ENCODE measurements at places on chromosomes 5 and 9.

GRCh38 chr5:33769968-33770367 lies 121.8 kb downstream of the ADAMTS12 start:
- no peak for DNase-seq

DNA sequence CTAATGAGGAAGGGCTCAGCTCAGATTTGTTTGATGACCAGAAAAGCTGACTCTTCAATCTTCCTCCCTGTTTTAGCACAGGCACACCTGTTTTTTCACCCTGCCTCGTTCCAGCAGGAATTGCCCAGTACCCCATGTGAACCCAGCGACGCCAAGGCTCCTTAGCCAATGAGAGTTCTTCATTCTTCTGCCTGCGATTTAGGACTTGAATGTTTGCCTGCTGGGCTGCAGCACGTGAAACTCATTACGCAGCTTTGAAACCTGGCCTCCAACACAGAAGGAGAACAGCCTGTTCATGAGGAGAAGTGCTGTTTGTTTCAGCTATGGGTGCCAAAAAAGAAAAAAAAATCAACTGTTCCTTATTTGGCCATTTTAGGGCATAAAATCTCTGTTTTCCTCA lies 315.5 kb downstream of the TRPM3 start:
- DNase-seq: no peak

DNA sequence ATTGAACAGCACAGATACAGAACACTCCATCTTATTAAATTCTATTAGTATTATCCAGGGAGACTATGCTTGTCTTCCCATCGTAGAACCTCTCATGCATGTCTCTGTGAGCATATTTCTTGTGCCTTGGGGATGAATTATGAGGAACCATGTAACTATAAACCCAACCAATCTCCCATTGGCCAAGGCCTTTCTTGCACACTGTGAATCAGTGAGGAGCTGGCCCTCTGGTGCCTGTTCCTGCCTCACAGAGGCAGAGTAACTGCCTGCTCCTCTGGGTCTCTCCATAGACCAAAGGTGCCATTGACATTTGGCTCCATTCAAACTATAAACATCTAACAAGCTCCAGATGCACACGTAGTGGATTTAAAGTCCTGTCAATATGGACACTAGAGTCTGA lies 190.4 kb downstream of the ENC1 start:
- no peak for DNase-seq

GRCh38 chr5:81525690-81526089 lies 131.8 kb upstream of the ACOT12 start:
- no peak for DNase-seq

DNA sequence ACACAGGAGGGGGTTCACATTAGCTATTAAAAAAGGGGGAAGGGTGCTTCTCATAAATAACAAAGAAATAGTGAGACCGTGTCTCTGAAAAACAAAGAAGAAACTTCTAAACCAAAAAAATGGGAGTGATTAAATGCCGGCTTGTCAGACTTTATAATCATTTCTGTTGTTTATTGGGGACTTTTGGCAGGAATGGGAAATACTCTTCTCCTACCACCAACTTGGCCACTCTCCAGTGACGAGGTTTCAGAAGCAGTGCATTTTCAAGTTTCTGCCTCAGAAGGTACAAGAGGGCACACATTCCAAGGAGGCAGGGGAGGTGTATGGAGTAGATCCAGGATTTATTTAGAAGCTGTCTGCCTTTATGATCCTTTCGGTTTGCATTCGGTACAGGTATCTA lies 46.2 kb downstream of the LIX1 start:
- DNase-seq: no peak

- no peak for DNase-seq
Measured at GRCh38 chr5:139204196-139204595, 6.0 kb upstream of the SIL1 start.

DNA sequence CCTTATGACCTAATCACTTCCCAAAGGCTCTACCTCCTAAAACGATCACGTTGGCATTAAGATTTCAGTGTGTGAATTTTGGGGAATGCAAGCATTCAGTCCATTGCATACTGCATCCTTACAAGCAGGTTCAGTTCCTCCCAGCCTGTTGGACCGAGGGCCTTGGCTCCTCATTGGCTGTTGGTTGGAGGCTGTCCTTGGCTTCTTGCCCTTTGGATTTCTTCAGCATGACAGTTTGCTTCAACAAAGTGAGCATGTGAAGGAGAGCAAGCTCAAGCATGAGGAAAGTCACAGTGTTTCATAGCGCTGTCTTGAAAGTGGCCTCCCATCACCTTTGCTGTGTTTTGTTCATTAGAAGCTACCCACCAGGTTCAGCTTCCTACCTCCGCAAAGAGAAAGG lies 109.5 kb downstream of the GADD45G start:
- DNase-seq: no peak

DNA sequence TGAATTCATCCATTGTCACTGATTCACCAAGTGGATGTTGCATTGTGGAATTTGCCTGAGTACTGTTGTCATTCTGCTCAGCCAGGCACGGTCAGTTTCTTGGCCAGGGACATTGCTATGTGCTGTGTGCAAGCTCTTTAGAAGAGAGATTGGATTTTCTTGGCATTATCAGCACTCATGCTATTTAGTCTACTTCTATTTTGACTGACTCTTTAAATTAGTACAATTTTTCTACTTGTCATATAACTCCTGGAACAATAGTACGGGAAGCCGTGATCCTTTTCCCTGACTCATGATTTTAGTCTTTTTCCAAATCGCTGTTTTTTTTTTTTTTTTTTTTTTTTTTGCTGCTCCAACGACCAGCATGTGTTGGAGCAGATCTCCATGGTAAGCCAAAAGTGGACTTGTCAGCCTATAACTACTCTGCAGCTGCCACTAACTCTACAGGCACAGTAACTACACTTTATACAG lies 129.7 kb downstream of the CDC42SE2 start:
- no peak for DNase-seq

GRCh38 chr5:499233-500209 lies 24.7 kb downstream of the SLC9A3 start:
- DNase-seq: no peak

DNA sequence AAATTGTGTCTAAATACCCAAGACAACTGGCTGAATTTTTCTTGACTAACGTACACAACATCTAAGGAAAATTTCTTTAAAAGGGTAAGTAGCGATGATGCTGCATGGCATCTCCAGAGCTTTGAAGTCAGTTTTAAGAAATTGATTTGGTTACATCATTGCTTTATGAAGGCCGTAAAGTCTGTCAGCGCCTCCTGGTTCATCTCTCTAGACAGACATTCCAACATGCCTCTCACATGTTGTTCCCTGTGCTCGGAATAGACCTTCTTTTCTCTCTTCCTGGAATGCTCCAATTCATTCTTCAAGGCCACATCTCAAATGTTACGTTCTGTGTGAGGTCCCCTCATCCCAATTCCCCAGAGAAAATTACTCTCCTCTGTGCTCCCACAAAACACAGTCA lies 108.7 kb upstream of the SSBP2 start:
- no peak for DNase-seq

DNA sequence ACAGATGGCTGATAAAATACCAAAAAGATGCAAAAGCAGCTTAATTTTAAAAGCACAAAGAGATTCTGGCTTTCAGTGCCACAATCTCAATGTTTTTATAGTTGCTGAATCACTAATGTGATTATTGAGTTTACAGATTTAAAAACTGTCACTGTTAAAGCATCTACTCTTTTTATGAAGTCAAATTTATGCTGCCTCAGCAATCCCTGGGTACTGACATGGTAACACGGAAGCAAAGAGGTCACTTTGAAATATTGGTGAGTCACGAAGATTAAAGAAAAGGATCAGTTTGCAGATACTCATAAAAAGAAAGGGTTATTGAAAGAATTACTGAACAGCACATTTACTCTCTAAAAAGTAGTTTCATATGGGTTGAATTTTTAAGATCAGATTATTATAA lies 39.7 kb upstream of the HMGCS1 start:
- DNase-seq: no peak

DNA sequence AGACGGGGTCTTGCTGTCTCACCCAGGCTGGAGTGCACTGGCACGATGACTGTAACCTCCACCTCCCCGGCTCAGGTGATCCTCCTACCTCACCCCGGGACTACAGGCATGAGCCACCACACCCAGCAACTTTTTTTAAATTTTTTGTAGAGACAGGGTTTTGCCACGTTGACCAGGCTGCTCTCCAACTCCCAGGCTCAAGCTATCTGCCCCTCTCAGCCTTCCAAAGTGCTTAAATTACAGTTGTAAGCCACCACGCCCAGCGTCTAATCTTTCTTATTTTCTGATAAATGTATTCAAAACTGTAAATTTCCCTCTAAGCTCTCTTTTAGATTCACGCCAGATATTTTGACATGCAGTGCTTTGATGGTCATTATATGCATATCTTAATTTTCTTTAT lies 10.3 kb downstream of the FRRS1L start:
- no peak for DNase-seq

DNA sequence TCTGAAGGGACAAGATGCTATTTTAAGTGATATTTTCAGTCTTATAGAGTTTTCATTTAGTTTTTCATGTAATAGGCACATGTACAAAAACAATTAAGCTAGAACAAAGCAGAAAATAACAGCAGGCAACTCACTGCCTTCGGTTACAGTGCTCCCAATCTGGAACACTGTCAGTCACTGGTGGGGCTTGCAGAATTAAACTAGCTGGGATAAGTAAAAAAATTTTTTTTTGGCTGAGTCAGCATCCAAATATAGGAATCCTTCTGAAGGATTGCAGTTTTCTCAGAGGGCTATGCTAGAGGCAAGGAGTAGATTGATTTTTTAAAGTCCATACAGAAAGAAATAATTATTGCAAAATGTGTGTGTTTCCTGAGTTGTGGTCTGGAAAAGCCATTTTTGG lies 250.2 kb upstream of the RFX3 start:
- no peak for DNase-seq

DNA sequence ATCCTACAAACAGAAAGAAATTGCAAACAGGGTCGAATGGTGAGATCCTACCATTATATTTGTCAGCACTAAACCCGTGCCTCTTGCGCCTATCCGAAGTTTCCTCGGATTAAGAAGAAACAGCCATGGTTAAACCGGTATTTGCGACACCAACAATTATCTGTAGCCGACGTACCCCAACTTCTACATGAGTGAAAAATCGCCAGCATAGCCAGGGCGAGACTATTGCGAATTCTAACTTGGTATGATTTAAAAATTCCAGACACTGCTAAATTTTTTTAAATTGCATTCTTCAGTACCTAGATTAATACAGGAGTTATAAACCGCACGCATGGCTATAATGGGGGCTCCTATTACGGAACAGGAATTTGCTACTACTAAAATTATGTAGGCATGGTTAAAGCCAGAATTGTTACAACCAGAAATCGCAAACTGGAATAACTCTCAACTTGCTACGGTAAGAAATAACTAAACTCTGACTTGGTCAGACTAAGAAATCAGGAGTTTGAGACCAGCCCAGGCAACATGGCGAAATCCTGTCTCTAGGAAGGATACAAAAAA lies 25.3 kb upstream of the ANXA2R start:
- DNase-seq: no peak
